Neural crest cell (in vitro differentiated cells): ENCODE measurements at places on chromosomes 5 and 9.

DNA sequence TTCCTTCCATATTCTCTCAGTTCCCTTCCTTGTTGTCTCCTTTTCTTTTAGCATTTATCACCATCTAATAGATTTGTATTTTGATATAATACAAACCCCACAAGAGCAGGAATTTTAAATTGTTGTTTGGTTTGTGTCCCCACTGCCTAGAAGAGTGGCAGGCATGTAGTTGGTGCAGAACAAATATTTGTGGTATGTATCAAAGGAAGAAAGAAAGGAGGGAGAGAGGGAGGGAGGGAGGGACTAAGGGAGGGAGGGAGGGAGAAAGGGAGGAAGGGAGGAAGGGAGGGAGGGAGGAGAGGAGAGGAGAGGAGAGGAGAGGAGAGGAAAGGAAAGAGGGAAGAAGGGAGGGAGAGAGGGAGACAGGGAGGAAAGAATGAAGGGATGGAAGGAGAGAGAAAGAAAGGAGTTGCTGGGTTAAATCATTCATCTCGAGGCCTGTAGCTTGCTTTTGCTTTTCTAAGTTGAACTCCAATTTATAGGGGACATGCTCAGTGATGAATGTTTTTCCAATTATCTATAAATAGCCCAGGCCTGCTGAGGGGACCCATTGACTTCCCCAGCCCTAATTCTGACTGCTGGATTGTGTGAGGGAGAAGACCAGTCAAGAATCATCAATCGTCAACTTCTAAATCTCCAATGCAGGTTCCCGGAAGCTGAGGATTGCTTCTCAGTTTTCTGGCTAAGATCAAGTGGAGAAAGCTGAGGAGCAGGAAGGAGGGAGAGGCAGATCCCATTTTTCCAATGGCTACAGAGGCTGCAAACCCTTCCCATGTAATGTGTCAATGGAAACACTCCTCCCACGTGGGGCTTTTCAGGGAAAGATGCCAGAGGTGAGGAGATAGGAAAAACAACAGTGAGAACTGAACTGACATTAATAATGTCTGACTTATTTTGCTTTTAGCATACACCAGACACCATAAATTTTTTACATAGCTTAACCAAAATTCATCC, 320.7 kb downstream of the ASTN2 start:
- no peak for DNase-seq

- DNase-seq: no peak
These were observed 326.7 kb downstream of the MLLT3 start for GRCh38 chr9:20295555-20295954.

- DNase-seq: no peak
These were observed 142.7 kb downstream of the TTLL11 start for GRCh38 chr9:121950441-121950840.

DNA sequence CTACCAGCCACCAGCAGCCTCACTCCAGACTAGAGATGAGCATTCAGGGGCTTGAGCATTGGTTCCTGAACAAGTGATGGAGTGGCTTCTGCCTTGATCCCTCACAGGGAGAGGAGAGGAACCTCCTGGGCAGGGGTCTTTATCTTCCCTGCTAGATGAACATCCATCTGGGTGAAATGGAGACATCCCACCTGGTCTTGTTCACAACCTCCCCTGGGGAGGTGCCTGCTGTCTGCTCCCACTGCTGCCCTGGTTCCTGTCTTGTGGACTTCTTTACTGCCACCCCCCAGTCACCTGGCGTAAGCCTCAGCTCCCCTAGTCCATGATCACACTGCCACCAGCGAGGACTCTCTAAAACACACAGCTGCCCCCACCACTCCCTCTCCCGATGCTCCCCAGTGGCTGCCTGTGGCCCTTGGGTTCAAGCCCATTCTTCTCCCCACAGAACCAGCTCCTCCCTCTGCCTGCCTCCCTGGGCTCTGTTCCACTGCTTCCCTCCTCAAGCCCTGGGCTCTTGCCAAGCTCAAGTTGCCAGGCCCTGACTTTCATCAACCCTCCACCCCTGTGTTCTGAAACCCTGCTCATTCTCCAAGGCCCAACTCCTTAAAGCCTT, 51.5 kb downstream of the COL15A1 start:
- DNase-seq: no peak

DNA sequence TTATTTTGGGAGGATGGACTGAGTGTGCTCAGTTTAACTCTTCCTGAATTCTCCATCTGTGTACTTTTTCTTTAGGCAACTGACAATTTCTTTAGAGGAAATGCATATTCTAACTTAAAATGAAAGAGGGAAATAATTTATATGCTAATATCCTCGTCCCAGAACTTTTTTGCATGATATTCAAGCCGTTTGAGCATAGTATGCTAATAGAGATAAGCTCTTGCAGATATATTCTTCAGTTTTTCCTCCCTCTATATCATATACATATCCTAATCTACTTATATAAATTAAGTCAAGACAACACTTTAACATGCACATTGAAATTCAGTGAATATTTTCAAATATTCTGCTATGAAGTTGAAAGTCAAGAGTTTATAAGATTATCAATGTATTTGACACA, 84.7 kb downstream of the YTHDC2 start:
- no peak for DNase-seq

DNA sequence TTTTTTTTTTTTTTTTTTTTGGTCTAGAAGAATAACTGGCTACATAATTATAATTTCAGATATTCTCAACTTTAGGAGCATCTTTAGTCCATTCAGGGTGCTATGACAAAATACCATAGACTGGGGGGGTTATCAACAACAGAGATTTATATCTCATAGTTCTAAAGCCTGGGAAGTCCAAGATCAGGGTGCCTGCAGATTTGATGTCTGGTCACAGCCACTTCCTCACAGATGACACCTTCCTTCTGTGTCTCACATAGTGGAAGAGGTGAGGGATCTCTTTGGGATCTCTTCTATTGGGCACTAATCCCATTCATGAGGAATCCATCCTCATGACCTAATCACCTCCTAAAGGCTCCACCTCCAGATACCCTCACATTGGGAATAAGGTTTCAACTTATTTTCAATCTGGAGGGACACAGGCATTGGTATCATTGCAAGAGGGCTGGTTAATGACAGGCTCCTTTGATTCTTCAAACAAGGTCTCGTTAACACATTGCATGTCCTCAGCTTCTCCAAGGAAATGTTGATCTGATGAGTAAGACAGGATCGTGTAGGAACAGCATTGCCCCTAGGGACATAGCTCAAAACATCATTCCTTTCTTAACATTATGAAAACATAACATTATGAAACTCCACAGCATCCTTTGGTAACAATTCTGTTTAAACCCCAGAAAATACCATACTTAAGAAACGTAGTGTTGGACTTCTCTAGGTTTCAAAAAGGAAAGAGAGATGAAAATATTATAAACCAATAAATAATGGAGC, 372.4 kb downstream of the SEMA5A start:
- DNase-seq: no peak

- DNase-seq: no peak
These were observed 227.3 kb upstream of the ITGA1 start for GRCh38 chr5:52560366-52560765.

GRCh38 chr9:92385001-92385400, 19.4 kb downstream of the OGN start:
- no peak for DNase-seq

GRCh38 chr5:169696621-169697510, 59.8 kb downstream of the DOCK2 start:
- DNase-seq: no peak

DNA sequence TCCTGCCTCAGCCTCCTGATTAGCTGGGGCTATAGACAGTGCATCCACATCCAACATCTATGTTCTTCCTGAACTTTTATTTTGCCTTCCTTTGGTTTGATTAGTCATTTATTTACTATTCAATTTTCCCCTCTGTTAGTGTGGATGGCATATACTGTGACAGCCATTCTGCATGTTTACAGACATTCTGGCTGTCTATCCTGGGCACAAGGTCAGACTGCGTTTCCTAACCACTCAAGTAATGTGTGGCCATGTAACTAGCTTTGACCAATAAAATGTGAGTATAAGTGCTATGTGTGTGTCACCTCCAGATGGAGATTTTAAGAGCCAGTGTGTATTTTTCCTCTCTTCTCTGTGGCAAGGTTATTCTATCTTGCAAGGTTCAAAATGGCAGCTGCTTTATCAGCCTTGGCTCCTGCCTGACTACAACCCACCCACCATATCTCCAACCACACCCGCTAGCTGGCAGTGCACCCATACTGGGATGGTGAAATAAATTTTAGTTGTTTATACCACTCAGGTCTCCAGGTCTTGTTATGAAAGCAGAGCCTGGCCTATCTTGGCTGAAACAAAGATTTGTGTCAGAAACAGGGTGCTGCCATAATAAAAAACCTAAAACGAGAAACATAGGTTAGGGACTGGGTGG, 32.2 kb downstream of the PDE6A start:
- no peak for DNase-seq

- DNase-seq: no peak
These were observed 113.4 kb upstream of the ASTN2 start for GRCh38 chr9:117528225-117528624.

- DNase-seq: no peak
These were observed 482.4 kb downstream of the CDH10 start for GRCh38 chr5:24162343-24162742.

DNA sequence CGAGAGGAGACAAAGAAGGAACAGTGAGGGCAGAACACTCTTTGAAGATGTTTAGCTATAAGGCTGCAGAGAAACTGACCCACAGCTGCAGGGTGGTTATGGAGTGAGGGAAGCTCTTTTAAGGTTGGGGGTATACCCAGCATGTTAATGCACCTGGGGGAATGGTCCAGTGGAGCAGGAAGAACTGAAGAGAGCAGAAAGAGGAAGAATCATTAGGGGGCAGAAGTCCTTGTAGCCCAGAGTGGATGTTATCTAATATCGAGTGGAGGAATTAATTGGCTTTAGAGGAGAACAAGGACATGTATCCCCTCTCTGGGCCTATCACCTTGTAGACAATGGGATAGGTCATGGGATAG, 7.7 kb downstream of the IL4 start:
- DNase-seq: no peak

GRCh38 chr9:7935681-7936080, 136.1 kb upstream of the DMAC1 start:
- no peak for DNase-seq

DNA sequence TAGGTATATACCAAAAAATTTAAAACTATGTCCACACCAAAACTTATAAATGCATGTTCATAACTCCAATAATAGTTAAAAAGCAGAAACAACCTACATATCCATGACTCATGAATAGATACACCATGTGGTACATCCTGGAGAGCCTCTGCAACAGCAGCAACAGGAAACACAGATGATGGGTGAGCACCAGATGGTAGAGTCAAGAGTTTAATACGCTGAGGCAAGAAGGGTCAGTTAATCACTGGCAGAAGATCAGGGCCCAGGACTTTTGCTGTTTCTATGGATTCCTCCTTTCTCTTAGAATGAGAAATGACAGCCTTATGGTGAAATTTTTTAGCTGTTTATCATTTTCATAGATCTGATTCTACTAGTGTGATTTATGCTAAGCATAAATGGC, 351.8 kb upstream of the ADAMTSL1 start:
- no peak for DNase-seq

- no peak for DNase-seq
These were observed 251.2 kb upstream of the FBXL7 start for GRCh38 chr5:15248731-15249130.

DNA sequence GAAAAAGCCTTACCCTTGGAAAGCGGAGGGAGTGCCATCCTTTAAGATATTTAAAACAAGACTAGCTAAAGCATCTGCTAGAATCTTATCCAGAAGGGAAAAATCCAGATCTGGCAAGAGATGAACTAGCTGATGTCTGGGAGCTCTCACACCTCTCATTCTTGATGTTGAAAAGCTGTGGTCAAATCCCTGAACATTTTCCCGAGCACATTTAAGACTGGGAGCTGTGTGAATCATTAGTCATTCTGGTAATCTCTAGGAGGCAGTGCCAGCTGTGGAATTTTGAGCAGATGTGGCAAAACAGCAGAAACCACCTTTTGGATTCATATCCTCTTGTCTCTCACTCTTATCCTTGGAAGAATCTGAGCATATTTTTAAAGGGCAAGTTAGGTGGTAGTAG, 218.0 kb downstream of the MAN2A1 start:
- no peak for DNase-seq

DNA sequence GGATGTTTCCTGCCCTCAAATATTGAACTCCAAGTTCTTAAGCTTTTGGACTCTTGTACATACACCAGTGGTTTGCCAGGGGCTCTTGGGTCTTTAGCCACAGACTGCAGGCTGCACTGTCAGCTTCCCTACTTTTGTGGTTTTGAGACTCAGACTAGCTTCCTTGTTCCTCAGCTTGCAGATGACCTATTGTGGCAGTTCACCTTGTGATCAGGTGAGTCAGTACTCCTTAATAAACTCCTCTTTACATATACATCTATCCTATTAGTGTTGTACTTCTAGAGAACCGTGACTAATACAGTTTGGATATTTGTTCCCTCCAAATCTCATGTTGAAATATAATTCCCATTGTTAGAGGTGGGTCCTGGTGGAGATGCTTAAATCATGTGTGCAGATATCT, 681.9 kb upstream of the ARRDC3 start:
- DNase-seq: no peak
